Smooth muscle cell of trachea (primary cell): ENCODE measurements at places on chromosomes 5 and 9. TPM values are rescaled to one million over a fixed set of nuclear protein-coding genes. Genes with fewer than 3 reads are reported as not detected.

The RASGRF2 gene
- 7.7 and 9.1 TPM in 2 replicates for total RNA-seq

The C9 gene
- under 0.01 TPM in 1 of 2 replicates, not detected in the other for total RNA-seq

The CD74 gene
- total RNA-seq, result 0.44 and 7.8 TPM in 2 replicates

The ASS1 gene
- 44.2 and 225 TPM in 2 replicates for total RNA-seq

The MARCOL gene
- total RNA-seq, result not detected in 2 replicates

The CCNJL gene
- 0.15 and 0.17 TPM in 2 replicates for total RNA-seq

The ISL1 gene
- not detected in 2 replicates for total RNA-seq

The PCDHB9 gene
- total RNA-seq, result under 0.01 and 0.17 TPM in 2 replicates

The SYK gene
- not detected in 2 replicates for total RNA-seq

The PLEKHG4B gene
- total RNA-seq, result under 0.01 TPM in 2 replicates

The GNG10 gene
- 71.8 and 150 TPM in 2 replicates for total RNA-seq
